ENCODE measurements at places on chromosomes 11 and 22.

GRCh38 chr11:24861440-24861839 is 364.6 kb downstream of the LUZP2 start:
- DNase-seq = no peak

GRCh38 chr11:76810151-76810853 is 27.1 kb downstream of the TSKU start:
- DNase-seq = no peak

- no peak for DNase-seq
Observed at GRCh38 chr11:117690484-117691217, 106.4 kb downstream of the DSCAML1 start.

- no peak for DNase-seq
Observed at GRCh38 chr11:87447606-87448005, 409.9 kb downstream of the TMEM135 start.

DNA sequence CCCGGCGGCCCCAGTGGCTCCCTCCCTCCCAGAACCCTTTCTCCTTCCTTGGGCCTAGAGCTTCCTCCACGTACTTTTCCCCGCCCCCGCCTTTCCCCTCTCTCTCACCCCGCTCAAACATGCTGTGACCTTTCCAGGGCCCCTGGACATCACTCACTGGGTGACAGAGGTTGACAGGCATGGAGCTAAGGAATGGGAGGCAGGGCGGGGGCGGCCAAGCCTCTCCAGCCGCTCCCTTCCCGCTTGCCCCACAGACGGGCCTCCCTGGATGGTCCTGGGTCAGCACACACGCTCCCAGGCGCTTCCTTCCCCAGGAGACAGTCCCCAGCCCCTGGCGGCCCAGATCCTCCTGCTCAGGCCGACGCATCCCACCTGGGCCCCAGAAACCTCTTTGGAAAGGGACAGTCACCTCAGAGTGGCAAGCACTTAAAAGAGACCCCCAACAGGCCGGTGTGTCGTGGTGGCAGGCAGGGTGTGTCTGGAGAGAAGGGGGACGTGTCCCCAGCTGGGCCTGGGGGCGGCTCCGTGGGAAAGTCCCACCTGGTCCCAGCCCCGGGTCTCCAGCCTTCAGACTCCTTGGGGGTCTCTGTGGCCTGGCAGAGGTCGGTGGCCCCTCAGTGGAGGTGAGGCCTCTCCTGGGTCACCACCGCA is 8.8 kb downstream of the H19 start:
- DNase-seq = no peak

GRCh38 chr11:131600628-131601027 is 230.2 kb downstream of the NTM start:
- DNase-seq = no peak

GRCh38 chr11:121226415-121227263 is 65.9 kb upstream of the SC5D start:
- DNase-seq = no peak

DNA sequence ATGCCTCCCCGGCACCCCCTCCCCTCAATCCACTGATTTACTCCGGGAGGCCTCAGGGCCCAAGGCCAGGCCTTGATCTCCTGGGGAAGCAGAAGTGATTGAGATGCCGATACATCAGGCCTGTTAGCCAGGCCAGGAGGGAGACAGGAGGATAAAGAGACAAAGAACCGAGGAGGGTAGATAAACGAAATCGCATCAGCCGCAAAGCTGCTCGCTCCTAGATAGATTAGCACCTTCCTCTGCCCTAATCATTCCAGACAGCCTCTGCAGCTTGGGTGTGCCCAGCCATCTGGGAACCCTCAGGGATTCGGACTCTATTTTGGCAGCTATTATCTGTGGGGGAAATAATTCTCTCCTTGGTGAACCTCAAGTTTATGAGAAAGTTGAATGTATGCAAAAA is 121.2 kb downstream of the ABTB2 start:
- no peak for DNase-seq

GRCh38 chr22:40202225-40202944 is 24.7 kb downstream of the TNRC6B start:
- no peak for DNase-seq

- no peak for DNase-seq
Observed at GRCh38 chr22:35582218-35582860, 34.8 kb downstream of the MB start.

- no peak for DNase-seq
Observed at GRCh38 chr11:124483422-124483821, 37.9 kb upstream of the OR8B8 start.

GRCh38 chr11:22539821-22540256 is 85.8 kb downstream of the FANCF start:
- DNase-seq = no peak

DNA sequence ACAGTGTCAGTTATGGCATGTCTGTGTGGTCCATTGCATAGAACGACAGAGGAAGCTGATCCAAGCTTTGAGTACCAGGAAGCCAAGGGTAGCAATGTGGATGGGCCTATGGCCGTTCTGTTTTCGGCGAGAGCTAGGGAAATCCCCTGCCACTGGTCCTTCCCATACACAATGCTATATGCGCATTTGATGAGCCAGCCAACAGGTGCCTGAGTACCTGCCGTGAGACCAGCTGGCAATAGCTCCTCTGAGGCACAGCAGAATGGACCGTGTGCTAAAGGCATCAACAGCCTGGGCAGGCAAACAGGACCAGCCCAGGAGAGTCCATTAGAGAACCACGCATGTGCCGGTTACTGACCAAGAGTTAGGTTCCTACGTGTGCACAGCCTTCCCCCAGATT is 753.0 kb downstream of the NTM start:
- no peak for DNase-seq

DNA sequence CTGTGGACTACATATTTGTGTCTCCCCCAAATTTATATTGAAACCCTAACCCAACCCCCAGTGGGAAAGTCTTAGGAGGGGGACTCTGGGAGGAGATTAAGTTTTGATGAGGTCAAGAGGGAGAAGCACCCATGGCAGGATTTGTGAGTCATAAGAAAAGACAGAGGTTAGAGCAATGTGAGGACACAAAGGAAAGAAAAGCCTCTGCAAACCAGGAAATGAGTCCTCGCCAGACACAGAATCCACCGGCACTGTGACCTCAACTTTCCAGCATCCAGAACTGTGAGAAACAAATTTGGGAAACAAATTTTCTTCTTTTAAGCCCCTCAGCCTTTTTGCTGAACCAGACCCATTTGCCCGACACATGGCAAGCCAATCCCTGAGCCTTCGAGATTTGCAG is 397.0 kb downstream of the NTM start:
- DNase-seq = no peak

GRCh38 chr11:128424851-128425285 is 162.5 kb downstream of the ETS1 start:
- DNase-seq = no peak

DNA sequence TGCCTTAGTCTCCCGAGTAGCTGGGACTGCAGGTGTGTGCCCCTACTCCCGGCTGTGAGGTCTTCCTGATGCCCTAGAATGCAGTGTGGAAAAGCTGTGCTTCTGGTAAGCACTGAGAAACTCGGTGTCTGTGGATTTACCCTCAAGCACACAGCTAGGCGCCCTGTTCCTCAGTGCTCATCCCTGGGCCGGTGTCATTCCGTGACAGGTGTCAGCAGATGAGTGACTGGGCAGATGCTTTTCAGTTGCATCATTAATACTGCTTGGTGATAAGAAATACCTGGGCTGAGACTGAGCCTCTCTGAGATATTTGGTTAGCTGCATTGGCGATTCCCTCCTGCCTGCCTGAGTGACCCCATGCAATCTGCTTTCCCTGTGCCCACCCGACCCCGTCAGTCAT is 21.8 kb downstream of the FAM118A start:
- DNase-seq = no peak

GRCh38 chr11:66317723-66318599 is 1.1 kb upstream of the CD248 start:
- DNase-seq = peak; percentile 58

DNA sequence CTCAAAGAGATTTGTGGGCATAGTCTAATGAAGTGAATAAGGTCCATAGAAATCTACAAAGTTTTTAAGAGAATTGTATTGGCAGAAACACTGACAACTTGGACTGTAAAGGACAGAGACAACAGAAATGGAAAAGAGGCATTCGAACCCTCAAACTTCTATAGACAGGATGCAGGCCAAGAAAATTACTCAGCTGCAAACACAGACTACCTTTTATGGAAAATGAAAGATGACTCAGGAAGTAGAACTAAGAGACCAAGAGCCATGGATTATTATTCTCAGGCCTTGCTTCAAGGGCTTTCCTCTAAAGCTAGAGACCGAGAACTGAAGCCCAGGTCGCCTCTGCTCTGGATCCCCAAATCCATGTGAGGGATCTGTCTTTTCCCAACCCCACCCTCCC is 3.8 kb upstream of the PELI3 start:
- no peak for DNase-seq

DNA sequence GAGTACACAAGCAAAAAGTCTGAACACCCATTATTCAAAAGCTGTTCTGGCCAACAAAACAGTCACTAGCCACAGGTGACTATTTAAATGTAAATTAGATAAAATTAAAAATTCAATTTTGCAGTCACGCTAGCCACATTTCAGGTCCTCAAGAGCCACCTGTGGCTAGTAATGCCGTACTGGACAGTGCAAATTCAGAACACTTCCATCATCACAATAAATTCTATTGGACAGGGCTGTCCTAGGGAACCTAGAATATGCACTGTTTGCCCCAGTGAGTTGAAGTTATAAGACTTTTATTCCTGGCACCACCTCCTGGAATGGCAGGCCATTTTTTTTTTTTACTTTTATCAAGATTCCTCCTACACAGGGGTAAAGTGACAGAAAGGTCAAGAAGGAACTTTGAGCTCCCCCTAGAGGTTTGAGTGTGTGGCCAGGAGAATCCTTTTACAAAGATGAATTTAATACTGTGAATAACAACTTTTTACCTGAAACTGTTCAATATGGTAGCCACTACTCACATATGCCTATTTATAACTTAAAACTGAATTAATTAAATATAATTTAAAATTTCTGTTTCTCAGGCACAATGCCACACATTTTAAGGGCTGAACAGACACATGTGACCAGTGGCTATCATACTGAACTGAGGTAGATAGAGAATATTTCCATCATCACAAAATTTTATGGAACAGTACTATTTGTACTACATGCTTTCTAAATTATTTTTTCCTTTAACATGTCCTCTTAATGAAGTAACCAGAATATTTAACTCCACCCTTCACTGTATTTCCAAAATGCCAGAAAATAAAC is 6.5 kb downstream of the MSANTD2 start:
- no peak for DNase-seq

DNA sequence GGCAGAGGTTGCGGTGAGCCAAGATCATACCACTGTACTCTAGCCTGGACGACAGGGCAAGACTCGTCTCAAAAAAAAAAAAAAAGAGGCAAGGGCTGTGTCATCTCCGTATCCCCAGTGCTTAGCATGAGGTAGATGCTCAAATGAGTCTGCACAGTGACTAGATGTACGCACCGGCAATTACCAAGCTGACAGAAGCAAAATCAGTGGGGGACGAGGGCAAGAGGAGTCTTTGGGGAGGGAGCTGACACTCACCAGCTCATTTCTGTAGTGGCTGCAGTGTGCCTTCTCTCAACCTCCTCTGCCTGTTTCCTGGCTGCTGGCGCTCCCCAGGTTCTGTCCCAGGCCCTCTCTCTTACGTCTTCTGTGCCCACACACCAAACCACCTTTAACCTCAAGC is 69.9 kb downstream of the PACSIN2 start:
- DNase-seq = no peak

- no peak for DNase-seq
Observed at GRCh38 chr11:112525270-112525669, 264.6 kb upstream of the PLET1 start.

DNA sequence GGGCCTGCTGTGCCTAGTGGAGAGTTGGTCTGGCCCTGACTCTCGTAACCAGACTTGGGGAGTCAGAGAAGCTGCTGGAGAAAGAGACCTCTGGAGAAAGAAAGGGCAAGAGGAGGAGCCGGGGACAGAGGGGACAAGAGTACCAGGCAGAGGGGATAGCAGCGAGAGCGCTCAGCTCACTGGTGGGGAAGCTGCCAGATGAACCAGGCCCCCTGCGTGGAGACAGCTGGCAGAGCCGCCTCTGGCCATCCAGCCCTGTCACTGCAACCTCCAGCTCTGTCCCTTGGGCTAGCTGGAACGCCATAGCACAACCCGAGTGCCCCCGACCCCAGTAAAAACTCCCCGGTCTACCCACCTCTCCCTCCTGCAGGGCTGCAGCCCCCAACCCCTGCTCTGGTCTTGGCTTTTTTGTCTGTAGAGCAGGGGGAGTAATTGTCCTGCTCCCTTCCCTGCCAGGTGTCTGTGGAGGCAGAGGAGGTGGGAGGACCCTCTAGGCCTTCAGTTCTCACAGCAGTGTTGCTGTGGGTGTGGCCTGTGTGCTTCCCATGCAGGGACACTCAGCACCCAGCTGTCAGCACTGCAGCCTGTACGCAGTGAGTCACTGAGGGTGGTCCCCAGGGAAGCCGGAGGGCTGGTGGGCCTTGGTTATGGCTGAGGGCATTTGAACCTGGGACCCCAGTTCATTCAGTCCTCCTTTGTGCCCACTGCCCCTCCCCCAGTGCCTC is 4.8 kb upstream of the SUN2 start:
- no peak for DNase-seq

DNA sequence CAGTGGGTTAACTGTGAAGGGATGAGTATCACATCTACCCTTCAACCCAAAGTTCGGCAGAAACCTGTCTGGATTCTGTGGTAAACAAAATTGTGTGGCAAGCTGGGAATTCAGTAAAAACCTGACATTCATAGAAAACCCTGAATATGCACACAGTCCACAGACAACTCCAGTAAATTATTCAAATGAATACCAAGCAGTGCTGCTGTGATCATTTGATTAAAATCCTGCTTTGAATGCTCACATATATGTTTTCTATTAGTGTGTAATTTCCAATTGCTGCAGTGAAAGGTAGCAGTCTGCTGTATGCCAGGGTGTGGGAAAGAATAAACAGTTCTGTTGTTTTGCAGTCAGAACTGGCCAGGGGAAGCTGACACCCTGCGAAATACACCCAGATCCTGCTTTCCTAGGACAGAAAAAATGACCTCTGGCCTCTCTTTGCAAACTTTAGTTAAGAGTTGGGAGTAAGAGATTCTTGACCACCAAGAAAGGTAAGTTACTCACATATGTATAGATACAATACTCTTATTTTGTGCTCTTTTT is 217.8 kb downstream of the FAM76B start:
- DNase-seq = no peak

GRCh38 chr22:43876866-43877509 is 14.7 kb upstream of the SULT4A1 start:
- no peak for DNase-seq

DNA sequence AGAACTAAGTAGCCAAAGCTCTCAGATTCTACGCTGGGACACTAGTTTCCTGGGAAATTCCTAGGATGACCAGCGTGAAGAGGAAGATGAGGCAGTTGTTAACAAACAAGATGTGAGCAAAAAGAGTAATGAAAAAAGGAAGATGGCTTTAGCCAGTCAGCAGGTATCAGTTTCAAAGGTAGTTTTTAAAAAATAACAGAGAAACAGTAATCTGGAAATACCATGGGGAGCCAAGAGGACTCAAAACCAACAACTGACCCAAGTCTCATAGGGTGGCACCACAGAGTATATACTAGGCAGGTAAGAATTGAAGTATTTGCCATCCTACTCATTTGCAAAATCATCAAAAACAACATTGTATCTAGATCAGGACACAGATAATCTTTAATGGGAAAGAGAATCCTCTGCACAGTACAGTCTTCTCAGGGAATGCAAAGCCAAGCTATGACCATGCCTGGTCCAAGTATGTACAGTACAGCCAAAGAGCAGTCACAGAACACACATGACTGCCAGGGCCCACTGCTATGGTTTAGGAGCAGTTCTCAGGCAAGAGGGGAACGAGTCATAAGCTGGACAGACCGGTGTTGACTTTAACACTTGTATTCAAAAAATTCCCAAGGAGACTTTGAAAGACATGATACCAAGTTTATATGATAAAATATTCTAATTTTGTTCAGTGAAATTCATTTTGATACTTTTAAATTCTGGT is 20.6 kb downstream of the MSANTD4 start:
- DNase-seq = no peak
